Smooth muscle cell of the coronary artery (primary cell): ENCODE measurements at places on chromosomes 6 and 20. TPM values are rescaled to one million over a fixed set of nuclear protein-coding genes. Genes with fewer than 3 reads are reported as not detected.

Gene PTK6
- under 0.01 TPM in 1 of 2 replicates, not detected in the other for total RNA-seq

Gene LMBRD1
- 12.1 and 24.9 TPM in 2 replicates for total RNA-seq

Gene LINC00237
- not detected in 2 replicates for total RNA-seq

Gene SH3BGRL2
- total RNA-seq = 1.1 and 1.3 TPM in 2 replicates

Gene SHLD1
- total RNA-seq = 1.3 and 2.0 TPM in 2 replicates

Gene HLA-DQA1
- total RNA-seq = not detected in 2 replicates
